Inflammatory macrophage (primary cell): ENCODE measurements at places on chromosomes 12 and 14.
A peak's percentile ranks its signal among the peaks of the same experiment; 100 is the strongest.

- DNase-seq = peak; percentile 87
Observed at GRCh38 chr14:75147423-75148071, 20.7 kb upstream of the NEK9 start.

- DNase-seq = peak; percentile 25
Observed at GRCh38 chr12:14239935-14240872, 125.3 kb upstream of the ATF7IP start.

- no peak for DNase-seq
Observed at GRCh38 chr12:31035967-31036665, 37.5 kb upstream of the DDX11 start.

DNA sequence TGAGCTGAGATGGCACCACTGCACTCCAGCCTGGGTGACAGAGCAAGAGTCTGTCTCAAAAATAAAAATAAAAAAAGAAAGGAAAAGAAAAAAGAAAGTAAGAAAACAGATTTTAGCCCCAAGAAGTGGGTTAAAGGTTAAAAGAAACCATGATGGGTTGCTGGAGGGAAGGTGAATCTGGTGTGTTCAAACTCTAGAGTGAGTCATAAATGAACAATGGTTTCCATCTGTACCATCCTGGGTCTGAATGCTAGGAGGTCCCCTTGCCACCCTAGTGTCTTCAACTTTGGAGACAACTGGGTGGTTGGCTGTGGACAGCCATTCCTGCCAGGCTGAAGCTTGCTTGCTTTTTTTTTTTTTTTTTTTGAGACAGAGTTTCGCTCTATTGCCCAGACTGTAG lies 1.6 kb upstream of the RPS26 start:
- no peak for DNase-seq

DNA sequence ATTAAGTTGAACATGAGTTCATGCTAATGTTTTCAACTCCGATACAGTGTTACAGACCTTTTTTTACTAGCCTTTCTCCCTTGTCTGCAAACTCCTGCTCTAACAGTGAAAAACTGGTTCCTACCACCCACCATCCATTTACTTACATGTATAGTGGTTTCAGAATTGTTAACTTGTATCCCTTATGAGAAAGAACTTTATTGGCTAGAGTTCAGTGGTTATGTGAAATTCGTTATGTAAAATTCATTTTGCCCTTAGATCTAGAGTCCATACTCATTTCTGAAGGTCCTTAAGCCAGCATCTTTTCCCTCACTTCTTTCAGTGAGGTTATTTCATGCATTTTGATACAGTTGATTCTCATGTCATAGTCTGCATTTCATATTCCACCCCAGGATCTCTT lies 51.0 kb downstream of the PRKCH start:
- DNase-seq = no peak

DNA sequence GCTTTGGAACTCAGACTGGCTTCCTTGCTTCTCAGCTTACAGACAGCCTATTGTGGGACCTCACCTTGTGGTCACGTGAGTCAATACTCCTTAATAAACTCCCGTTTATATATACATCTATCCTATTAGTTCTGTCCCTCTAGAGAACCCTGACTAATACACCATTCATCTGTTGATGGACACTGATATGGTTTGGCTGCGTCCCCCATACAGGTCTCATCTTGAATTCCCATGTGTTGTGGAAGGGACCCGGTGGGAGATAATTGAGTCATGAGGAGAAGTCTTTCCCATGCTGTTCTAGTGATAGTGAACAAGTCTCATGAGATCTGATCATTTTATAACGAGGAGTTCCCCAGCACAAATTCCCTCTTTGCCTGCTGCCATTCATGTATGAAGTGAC lies 57.0 kb downstream of the OTOGL start:
- DNase-seq = no peak

GRCh38 chr14:73785834-73786635 lies 65.6 kb upstream of the PTGR2 start:
- DNase-seq = peak; percentile 93

DNA sequence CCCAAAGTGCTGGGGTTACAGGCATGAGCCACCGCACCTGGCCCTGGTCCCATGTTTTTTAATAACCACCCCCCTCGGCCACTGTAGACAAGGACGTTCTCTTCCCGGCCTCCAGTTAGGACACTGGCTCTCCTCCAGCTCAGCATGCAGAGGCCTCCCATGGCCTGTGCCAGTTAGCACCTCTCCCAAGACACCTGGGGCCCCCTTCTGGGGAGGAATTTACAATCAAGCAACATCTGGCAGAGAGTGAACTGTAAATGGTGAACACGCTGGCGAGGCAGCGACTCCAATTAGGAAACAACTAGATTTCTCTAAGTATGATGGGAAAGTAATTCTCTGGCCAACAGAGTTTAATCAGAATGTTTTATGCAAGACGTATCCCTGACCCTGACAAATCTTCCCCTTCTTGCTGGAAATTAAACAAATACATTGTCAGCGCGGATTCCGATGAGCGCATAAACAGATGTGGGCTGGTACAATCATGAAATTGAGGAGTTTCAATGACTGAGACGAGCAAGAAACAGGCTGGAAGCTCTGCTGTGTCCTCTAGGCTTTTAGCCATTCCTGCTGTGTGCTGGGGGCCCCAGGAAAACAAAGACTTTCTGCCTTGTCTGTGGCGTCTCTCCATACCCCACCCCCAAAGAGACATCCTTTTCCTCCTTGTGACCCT lies 61.7 kb upstream of the DLK1 start:
- no peak for DNase-seq

DNA sequence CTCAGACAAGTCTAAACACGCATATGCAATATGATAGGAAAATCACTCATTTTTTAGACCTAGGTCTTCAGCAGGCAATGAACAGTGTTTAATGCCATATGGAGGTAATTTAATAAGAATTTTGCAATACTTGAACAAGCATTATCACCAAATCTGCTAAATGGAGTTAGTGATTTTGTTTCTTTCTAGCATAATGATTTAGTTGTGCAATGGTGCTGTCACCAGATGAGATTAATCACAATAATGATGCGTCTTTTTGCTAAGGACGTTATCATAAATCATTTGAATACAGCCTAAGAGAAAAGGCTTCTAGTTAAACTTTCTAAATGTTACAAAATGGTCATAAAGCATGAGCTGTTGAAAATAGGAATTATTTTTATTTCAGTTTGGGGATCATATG lies 170.0 kb upstream of the SLC16A7 start:
- DNase-seq = no peak
